Central memory CD4-positive, alpha-beta T cell (primary cell): ENCODE measurements at places on chromosomes 16 and 17.

GRCh38 chr16:3912373-3912772 lies 31.9 kb upstream of the CREBBP start:
- no peak for DNase-seq

DNA sequence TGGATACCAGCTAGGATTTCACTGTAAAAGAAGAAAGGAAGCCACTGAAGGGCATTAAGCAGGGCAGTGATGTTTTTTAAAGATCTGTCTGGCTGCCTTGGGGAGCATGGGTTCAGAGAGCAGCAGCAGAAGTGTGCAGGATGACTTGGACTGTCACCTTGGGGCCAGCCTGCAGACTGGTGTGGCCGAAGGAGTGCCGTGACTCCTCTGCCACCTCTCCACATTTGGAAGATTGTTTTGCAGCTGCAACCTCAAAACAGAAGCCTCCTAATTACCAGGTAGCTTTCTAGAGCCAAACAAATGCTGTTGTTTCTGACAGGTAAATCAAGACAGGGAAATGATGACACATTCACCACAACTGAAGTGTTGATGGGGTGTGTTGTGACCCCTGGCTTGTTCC lies 681.4 kb downstream of the WWOX start:
- no peak for DNase-seq

GRCh38 chr17:75749545-75750389 lies 15.2 kb downstream of the GALK1 start:
- peak; percentile 76 for DNase-seq

GRCh38 chr16:47026492-47026891 lies 53.0 kb upstream of the DNAJA2 start:
- DNase-seq = no peak

DNA sequence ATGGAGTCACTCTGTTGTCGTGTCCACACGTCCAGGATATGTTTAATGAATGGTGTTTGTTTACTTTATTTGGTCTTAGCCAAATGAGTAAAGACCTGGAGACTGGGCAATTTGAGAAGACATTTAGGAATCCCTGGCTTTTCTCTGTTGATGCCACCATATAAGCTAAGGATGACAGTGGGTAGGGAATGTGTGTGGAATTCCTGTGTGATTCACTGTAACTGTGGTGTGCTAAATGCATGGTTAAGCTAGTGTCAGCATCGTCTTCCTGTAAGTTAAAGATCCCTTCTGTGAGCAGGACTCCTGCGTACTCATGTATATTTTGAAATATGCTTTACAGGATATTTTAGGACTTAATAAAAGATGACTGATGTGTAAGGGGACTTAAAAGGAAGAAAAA lies 26.4 kb downstream of the GOSR1 start:
- DNase-seq = no peak

DNA sequence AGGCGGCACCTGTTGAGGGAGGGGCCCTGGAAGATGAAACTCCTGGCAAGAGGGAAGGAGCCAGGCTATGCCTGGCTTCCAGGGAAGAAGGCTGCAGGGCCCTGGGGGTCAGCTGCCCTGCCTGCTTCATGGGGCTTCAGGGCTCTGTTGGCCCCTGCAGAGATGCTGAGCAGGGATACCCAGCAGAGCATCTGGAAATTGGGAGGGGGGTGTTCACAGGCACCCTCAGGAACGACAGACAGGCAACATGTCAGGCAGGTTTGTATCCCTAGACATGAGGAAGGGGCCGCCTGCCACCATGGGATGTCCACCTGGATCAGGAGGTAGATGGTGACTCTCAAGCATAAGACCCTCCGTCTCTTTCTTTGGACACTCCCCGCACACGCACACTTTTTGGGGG lies 13.8 kb upstream of the ZNF423 start:
- DNase-seq = no peak

- no peak for DNase-seq
Observed at GRCh38 chr17:67509390-67510287, 132.6 kb downstream of the PITPNC1 start.

- DNase-seq = no peak
Observed at GRCh38 chr16:49884033-49885015, 28.4 kb upstream of the ZNF423 start.
